Cardiac muscle cell (in vitro differentiated cells and primary cell): ENCODE measurements at places on chromosomes 2 and 18. TPM values are rescaled to one million over a fixed set of nuclear protein-coding genes. Genes with fewer than 3 reads are reported as not detected.
A peak's percentile ranks its signal among the peaks of the same experiment; 100 is the strongest.

DNA sequence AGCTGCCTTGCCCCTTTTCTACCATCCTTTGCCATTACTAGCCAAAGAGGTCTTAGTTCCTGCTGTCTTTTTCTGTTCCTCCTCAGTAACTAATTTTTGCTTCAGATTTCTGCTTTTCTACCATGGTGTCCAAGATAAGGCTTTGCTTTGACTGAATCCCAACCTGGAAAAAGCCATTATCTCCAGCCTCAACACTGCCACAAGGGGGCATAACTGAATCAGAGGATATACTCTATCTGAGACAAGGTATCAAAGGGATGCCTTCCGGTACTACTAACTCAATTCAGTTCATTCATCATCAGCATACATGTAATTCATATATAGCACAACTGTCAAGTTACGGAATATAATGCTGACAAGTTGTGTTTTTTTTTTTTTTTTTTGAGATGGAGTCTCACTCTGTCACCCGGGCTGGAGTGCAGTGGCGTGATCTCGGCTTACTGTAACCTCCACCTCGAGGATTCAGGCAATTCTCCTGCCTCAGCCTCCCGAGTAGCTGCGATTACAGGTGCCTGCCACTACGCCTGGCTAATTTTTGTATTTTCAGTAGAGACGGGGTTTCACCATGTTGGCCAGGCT lies 11.4 kb downstream of the OSGEPL1 start:
- peaks cover 30% of the 10 kb centered on the region for H3K36me3 ChIP-seq
- H3K4me3 ChIP-seq: no peak overlapping the region
- H3K27ac ChIP-seq: no peak overlapping the region
- DNase-seq: peak; percentile 47
- H3K27me3 ChIP-seq: no peaks in the 10 kb centered on the region

- no peak overlapping the region for H3K4me3 ChIP-seq
- H3K36me3 ChIP-seq: no peaks in the 10 kb centered on the region
- no peak overlapping the region for H3K27ac ChIP-seq
- H3K27me3 ChIP-seq: no peaks in the 10 kb centered on the region
Observed at GRCh38 chr18:4586731-4587130, 131.6 kb upstream of the DLGAP1 start.

- H3K27me3 ChIP-seq: no peaks in the 10 kb centered on the region
- H3K27ac ChIP-seq: no peak overlapping the region
- H3K4me3 ChIP-seq: no peak overlapping the region
- H3K4me1 ChIP-seq: peaks cover 17% of the 10 kb centered on the region
- H3K36me3 ChIP-seq: no peaks in the 10 kb centered on the region
Observed at GRCh38 chr2:124798551-124798950, 773.5 kb downstream of the CNTNAP5 start.

- H3K4me3 ChIP-seq: peak overlapping the region; percentile 85
- H3K4me1 ChIP-seq: peaks cover 16% of the 10 kb centered on the region
- H3K27me3 ChIP-seq: no peaks in the 10 kb centered on the region
Observed at GRCh38 chr2:177393203-177393755, 706 bp downstream of the AGPS start.

GRCh38 chr18:74582642-74583041 lies 15.0 kb upstream of the ZNF407 start:
- peaks cover 15% of the 10 kb centered on the region for H3K27me3 ChIP-seq
- DNase-seq: no peak
- no peak overlapping the region for H3K27ac ChIP-seq
- H3K4me1 ChIP-seq: no peaks in the 10 kb centered on the region
- H3K4me3 ChIP-seq: no peak overlapping the region
- H3K36me3 ChIP-seq: no peaks in the 10 kb centered on the region

The L3MBTL4 gene
- total RNA-seq: 5.8 and 7.7 TPM in 2 replicates

The TMEM163 gene
- total RNA-seq: 30.3 and 45.8 TPM in 2 replicates

The SCYGR7 gene
- not detected in 2 replicates for total RNA-seq

The LOXHD1 gene
- 0.21 TPM in 1 of 2 replicates, not detected in the other for total RNA-seq

The SCN7A gene
- total RNA-seq: 0.42 and 1.3 TPM in 2 replicates
